ENCODE measurements at places on chromosomes 5 and 9.
A peak's percentile ranks its signal among the peaks of the same experiment; 100 is the strongest.

DNA sequence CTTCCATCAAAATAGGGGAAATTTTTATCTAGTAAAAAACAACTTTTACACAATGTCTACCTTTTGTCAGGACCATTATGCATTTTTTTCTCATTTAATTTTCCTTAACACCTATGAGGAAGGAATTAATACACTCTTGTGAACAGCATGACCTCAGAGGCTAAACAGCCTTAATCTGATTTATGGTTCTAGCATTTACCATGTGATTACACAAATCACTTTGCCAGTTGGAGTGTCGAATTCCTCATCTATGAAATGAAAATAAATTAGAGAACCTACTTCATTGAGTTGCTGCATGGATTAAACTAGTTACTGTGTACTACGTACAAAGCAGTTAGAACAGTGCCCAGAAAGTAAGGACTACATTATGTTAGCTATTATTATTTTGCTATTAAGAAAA is 187.7 kb upstream of the MPDZ start:
- DNase-seq: no peak

- DNase-seq: no peak
Measured at GRCh38 chr5:132059043-132059695, 1.3 kb upstream of the IL3 start.

DNA sequence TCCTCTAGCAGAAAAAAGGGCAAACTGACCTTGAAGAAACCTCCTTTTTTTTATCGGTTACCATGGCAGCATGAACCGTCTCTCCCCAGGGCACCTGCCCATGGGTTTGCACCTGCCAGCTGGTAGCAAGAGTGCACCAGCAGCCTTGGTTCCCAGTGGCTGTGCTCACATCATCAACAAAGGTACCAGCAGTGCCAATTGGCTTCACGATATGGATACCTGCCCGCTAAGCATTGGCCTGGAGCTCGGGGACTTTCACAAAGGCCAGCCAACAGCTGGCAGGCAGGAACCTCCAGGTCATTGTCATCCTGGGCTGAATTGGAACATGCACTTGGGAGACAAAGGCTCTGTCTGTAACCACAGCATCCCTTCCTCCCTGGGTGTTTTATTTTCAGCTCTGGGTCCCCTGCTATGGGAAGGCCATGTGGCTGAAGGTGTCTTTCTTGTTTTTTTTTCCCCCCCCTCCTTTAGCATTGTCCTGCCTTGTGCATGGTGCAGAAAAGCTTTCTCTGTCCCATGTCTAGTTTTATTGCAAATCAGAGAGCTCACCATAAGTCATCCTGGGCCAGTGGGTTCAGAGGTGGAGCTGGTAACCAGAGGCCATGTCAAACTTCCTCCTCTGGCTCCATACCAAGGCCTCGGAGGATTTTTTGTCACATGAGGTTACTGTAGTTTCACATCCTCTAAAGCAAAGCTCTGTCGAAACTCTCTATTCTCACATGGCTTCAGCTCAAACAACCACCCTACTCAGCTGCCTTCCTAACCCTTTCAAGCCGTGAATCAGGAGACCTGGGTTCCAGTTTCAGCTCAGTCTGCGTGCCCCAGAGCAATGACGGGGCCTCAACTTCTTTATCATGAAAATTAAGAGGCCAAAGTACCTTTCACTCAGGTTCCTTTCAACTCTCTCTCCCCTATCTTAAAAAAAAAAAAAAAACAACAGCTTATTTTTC is 145.5 kb upstream of the MAP3K1 start:
- no peak for DNase-seq

- no peak for DNase-seq
Measured at GRCh38 chr5:33968211-33969005, 16.1 kb downstream of the SLC45A2 start.

DNA sequence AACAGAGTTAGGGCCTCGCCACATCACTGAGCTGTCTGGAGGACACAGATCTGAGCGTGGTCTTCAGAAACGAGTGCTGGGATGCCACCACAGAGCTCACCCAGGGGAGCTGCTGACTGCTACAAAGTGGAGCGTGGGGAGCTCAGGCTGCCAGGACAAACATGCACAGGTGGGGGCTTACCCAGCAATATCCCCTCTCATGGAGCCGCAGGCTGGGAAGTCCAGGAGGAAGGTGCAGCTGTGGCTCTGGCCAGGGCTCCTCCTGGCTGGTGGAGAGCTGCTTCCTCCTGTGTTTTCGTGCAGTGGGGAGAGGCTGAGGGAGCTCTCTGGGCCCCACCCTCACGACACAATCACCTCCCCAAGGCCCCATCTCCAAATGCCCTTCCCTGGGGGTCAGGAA is 368.6 kb upstream of the IRX4 start:
- DNase-seq: no peak

DNA sequence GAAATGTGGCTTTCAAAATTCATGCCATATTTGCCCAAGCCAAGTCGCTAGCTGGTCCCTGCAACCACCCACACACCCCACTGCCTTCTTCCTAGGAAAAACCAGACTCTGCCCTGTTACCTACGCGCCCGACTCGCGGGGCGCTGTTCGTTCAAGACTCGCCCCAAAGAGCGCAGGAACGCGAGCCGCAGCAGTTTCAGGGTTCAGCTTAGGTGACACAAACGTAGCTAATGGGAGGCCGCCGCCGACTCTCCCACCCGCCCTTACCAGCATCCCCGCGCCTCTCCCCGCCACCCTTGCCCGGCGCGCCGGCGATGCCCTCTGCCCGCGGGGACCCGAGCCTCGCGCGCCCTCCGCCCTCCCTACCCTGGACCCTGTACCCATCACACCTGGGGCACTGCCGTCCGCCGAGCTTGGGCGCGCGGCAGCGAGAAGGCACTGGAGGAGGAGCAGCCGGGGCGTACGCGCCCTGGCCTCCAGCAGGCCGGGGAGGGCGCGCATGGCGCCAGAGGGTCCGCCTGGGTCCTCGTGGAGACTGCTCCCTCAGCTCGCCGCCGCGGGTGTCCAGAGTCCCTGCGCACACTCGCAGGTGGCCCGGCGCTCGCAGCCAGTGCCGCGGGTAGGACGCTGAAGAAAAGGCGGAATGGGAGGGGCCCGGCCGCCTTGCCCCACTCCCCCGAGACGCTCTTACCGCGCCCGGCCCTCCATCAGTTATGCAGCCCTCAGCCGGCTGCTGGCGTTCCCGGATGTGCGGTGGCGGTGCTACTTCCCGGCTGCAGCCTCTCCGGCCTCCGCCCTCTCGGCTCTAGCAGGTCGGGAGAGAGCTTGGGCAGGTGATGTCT is at the start of gene EMB:
Gene EMB (minus strand): TSS at position 638 of the 842 bp plus-strand sequence. CDS start 137 bp downstream, at position 501.
- DNase-seq: peak; percentile 62

GRCh38 chr5:57491369-57491965 is 8.9 kb upstream of the ACTBL2 start:
- no peak for DNase-seq

DNA sequence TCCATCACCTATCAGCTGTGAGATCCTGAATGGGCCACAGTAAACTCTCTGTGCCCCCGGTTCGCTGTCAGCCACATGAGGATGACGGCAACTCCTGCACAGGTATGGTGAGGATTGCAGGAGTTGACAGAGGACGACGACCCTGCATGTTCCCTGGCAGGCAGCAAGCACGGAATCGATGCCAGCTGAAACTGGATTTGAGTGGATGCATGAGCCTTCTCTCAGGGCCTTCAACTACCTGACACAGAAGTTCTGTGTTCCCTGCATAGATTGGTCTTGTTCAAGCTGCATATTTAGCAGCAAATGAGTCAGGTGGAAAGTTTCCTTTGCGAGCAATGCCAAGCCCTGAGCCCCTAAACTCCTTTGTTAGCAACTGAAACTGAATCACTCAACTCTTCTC is 69.6 kb upstream of the PTCH1 start:
- no peak for DNase-seq

DNA sequence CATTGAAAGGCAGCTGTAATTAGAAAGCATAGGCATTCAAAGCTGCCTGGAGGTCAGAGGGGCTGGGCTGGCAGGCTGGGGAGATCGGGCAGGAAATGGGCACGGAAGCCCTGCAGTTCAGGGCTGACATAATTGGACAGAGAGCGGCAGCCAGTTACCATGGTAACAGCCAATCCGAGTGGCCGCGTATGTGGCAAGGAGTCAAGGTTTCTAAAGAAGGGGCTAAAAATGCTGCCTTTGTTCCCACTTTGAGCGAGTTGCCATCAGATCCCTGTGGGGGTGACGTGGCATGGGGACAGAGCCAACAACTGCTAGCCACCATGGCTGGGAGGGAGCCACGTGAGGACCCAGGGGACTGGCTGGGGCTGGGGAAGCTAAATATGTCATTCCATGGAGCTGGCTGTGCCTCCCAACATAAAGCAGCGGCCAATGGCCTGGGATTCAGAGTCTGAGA is 44.7 kb upstream of the NDFIP1 start:
- DNase-seq: no peak

DNA sequence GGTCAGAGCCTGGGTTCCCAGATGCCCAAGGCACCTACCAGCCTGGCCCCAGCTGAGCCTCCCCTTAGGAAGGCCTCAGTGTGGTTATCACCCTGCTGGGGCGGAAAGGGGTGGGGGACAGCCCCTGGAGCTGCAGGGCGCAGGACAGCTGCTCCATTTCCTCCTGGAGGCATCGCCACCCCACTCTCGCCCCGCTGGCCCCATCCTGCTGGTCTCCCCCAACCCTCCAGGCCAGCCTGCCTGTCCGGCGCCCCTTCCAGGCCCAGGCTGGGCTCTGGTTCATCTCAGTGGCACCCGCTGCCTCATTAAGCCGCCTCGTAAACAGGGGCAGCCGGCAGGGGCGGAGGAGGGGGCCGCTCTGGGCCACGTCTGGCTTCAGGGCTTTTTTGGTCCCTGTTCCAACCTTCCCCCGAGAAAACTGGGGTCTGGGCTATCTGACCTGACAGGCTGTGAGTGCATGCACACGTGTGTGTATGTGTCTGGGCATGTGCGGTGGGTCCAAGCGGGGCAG is 30.8 kb upstream of the ENHO start:
- no peak for DNase-seq

- DNase-seq: no peak
Measured at GRCh38 chr9:4489919-4490704, at the start of gene SLC1A1. Gene SLC1A1, plus strand, starts transcription at chr9:4490468. Its CDS starts 212 bp downstream, at chr9:4490680.

GRCh38 chr5:66538126-66538525 is 58.1 kb upstream of the MAST4 start:
- DNase-seq: no peak

DNA sequence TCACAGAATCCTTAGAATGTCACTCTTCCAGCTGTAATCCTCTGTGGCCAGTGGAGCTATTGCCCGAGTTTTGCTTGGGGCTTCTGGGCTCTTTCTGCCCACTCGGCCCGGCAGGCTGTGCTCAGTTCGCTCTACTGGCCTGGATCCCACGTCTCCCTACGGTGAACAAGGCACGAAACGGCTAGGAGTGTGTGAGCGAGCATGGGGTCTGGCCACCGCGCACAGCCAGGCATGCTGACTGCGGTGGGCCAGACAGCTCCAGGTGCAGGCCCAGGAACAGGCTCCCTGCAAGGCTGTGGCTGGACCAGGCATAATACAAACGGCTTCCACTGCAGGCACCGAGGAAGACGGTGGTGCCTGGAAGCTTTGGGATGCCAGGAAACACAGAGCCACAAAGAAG is 2035.5 kb upstream of the ACO1 start:
- DNase-seq: no peak

GRCh38 chr5:81297531-81297930 is 3.9 kb upstream of the ZCCHC9 start:
- no peak for DNase-seq

DNA sequence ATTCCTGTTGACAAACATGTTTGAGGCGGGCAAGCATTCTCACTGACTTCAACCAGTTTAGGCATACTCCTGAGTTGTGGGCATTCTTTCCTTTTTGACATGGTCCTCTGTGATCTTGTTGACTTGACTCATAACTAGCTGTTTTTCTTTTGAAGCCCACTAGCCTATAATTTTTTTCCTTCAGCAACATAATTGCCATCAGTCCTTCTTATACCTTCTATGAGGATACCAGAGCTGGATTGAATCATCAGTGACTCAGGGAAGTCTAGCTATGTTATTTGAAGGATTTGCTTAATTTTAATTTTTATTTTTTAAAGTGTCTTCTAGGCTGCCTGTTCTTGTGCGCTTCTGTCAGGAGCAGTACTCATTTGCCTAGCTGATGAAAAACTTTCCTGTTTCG is 259.5 kb downstream of the NR3C1 start:
- no peak for DNase-seq

DNA sequence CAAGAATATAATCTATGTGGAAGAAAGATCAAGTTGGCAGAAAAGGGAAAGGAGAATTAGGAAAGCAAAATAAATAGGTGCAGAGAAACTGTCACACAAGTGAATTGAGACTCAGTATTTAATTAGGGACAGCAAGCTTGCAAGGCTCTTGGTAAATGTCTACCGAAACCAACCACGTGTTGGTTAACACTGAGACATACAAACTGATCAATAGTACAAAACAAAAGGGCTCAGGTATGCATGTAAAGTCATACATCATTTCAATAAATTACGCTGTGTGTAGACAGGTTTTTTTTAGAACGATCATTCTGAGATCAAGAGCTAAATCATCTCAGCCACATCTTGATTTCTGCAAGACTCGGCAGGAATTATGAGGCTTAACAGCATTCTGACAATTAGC is 225.4 kb downstream of the EBF1 start:
- no peak for DNase-seq

DNA sequence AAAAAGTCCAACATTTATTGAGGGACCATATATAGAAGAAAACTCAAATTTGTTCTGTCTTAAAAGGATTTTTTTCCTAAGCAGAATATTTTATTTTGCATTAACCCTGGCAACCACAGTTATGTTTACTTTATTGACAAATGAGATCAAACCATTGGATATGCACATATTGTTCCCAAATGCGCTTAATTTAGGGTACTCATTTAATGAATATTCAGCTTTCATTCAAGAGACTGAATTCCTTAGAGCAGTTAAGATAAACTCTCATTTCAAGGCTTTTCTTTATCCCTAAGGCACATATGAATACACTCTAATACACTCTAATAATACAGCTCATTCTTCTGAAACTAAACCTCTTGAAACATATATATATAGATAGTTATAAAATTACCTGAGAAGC is 150.2 kb downstream of the HMHB1 start:
- no peak for DNase-seq

- no peak for DNase-seq
Measured at GRCh38 chr9:82526577-82526976, 536.4 kb downstream of the RASEF start.

- DNase-seq: no peak
Measured at GRCh38 chr9:32647671-32648070, 12.2 kb upstream of the TAF1L start.

GRCh38 chr5:96743065-96743768 is 64.5 kb downstream of the ERAP1 start:
- DNase-seq: no peak

DNA sequence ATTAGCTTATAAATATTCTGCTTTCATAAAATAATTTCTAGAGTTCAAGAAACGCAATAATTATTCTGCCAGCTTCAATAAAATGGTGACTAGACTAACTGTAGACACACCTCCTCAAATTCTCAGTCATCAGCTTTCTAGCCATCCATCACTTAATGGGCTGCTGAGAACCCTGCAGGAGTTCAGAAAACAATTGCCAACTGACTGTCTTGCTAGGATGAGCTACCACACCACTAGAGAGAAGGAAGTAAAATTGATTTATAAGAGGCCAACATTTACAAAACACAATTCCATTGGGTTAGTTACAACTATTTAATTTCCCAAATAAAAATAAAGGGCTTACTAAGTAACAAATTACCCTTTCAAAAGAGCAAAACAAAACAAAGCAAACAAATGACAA is 126.5 kb upstream of the PAPPA start:
- no peak for DNase-seq

GRCh38 chr5:92850886-92851285 is 730.1 kb downstream of the NR2F1-AS1 start:
- no peak for DNase-seq
